ENCODE measurements at places on chromosomes 7 and 10.

- no peak for DNase-seq
Measured at GRCh38 chr10:83605783-83606630, 533.3 kb upstream of the GHITM start.

DNA sequence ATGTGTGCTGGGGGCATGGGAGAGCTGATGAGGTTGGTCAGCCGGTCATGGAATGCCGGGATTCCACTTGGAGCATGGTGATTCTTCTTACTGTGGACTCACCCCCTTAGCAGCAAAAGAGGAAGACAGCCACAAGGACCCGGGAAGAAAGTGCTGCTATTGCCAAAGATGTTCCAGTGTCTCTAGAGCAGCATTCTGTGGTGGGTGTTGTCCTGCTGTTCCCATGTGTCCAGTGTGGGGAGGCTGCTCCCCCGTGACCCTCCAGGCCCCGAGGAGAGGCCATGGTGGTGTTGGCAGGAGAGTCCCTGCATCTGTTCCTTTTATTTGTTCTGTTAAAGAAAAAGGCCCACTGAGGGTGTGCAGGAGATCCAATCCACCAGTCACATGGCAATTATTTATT, 499.4 kb downstream of the RPS24 start:
- no peak for DNase-seq

GRCh38 chr7:27172315-27172774, 1.8 kb downstream of the HOXA10 start:
- peak; percentile 40 for DNase-seq

DNA sequence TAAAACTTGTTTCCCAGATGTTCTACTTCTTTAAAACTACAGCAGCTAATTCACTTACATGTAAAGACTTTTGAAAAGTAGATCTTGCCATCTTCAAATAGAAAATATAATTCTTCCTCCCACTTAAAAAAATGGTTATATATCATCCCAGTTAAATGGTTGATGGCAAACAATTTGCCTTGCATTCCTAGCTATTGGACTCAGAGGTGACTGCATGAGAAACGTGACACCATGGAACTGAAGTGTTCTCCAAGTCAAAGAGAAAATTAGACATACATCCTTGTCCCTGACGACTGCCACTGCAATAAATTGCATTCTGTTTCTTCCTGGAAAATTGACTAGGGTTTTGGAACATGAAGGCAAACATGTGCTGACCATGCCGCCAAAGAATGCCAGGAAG, 95.0 kb upstream of the POM121L12 start:
- no peak for DNase-seq

DNA sequence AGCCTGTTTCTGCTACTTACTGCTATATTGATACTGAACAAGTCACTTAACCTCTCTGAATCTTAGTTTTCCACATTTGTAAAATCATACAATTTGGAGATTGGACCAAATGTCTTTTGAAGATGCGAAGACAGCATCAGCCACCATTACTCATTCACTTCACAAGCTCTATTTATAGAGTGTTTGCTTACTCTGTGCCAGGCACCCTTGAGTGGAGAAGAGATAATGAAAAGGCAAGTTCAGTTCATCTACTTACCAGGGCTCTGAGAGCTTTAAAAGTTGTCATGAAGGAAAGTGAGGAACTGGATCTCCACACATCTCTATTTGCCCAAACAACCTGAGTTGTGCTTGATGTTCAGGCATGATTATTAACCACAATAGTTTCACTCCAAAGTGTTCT, 277.5 kb downstream of the CSTF2T start:
- DNase-seq, result no peak

DNA sequence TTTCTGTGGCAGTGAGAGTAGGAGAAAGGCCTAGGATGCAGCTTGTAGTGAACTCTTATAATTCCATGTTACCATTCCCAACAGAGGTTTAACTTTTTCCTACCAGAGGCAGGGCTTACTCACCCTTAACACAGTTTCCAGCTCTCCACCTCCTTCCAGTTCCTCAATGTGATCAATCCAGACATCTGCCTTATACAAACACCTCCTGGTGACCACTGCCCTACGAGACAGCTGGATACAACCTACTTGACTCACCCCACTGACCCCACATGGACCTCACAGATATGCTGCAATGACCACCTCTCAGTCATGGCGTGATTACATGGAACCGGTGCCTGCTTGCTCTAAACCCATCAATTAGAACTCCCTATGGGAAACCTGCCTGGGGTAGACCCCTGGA, 326.5 kb downstream of the TNS3 start:
- no peak for DNase-seq

- no peak for DNase-seq
Measured at GRCh38 chr10:88995156-88995876, 4.7 kb downstream of the FAS start.

GRCh38 chr7:111089822-111090426, 1.0 kb upstream of the LRRN3 start:
- DNase-seq, result peak; percentile 69

- DNase-seq, result no peak
Measured at GRCh38 chr10:98141484-98142073, 7.1 kb downstream of the R3HCC1L start.

- DNase-seq, result no peak
Measured at GRCh38 chr10:13904064-13904463, 317.3 kb downstream of the PRPF18 start.

DNA sequence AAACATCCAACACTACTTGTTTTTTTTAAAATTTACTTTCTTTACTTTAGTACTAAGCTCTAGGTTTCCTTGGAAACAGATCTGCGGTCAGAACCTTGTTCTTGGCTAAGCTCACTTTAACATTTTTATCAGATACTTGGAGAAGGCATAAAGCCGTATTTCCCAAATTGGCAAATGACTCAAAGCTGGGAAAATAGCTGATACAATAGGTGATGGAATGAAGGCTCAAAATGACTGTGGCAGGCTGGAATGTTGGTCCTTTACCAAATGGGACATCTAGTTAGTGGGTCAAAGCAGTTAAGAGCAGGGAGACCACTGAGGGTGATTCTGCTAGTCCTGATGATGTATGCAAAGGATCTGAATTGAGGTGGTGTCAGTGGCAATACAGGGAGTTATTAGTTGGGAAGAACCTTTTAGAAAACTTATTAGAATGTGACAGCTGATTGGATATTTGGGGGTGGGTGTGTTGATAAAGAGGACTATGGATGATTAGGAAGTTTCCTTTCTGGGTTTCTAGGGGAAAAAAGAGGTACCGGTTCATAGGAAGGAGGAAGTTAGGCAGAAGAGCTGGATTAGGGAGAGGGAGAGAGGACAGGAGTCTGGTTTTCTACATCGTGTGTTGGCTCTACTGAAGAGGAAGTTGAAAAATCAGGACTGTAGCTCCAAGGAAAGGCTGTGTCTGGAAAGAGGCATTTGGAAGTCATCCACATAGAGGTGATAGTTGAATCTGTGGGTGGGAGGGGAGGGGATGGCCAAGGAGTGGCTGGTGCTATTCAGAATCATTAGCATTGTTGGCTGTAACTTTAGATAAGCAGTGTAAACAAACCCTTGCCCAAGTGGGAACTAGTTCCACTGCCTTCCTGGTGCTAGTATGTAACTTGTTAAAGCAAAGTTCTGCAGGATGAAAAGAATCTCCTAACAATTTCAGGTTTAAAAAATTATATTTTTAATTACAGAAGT, 13.1 kb downstream of the PLCE1 start:
- no peak for DNase-seq
